AG09319 (cell line): ENCODE measurements at places on chromosomes 6 and 20.
A peak's percentile ranks its signal among the peaks of the same experiment; 100 is the strongest.

- DNase-seq, result no peak
Measured at GRCh38 chr6:144607998-144608735, 323.0 kb downstream of the UTRN start.

DNA sequence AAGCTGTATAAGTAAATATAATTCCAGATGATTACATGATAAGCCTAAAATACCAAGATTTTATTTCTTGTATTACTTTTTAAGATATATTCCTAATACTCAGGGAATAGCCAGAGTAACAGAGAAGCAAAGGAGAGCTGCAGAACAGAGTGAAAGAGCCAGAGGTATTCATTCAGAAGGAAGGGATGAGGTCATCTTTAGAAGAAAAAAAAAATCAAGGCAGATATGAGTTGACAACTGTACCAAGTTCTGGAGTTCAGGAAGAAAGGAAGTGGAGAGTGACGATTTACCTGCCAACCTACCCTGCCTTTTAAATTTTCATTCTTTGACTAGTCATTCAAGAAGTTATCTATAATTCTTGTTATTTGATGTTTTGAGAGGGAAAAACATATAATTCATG, 28.8 kb upstream of the NHSL1 start:
- no peak for DNase-seq

DNA sequence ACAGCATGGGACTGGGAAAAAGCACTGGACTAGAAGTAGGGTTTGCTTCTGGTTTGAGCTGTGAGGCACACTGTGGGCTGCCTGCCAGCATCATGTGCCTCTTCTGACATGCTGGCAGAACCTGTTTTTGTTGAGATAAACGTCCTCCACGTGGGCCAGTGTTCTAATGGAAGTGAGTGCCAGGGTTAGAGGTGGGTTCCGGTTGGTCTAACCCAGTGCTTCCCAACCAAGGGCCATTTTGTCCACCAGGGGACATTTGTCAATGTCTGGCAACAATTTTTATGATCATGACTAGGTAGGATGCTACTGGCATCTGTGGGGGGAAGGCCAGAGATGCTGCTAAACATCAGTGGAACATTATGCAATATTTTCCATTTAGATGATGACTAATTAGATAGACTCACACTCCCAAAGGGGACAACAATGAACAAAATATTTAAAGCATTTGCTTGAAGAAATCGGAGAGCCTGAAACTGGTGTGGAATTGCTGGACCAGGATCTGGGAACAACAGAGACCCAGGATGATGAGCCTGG, 7.8 kb upstream of the APMAP start:
- DNase-seq, result peak; percentile 44

- DNase-seq, result no peak
Measured at GRCh38 chr20:24452498-24453127, 16.8 kb upstream of the SYNDIG1 start.

GRCh38 chr20:61442075-61442670, 190.1 kb downstream of the CDH4 start:
- no peak for DNase-seq

GRCh38 chr6:40855168-40855880, 183.7 kb downstream of the UNC5CL start:
- no peak for DNase-seq

- DNase-seq, result no peak
Measured at GRCh38 chr6:51459958-51460357, 627.5 kb downstream of the PKHD1 start.
